ENCODE measurements at places on chromosomes 13 and 19. TPM values are rescaled to one million over a fixed set of nuclear protein-coding genes. Genes with fewer than 3 reads are reported as not detected.

The HTR2A gene
- total RNA-seq: not detected

The PRX gene
- 1.2 TPM for total RNA-seq

The NLRP9 gene
- total RNA-seq: not detected

The AZU1 gene
- 0.41 TPM for total RNA-seq

The LILRB4 gene
- not detected for total RNA-seq

The C19orf85 gene
- not detected for total RNA-seq

The APOC1 gene
- total RNA-seq: 145 TPM

The ZNF568 gene
- 7.0 TPM for total RNA-seq

The ZSCAN4 gene
- not detected for total RNA-seq

The SEMA6B gene
- 1.7 TPM for total RNA-seq

The ZNF709 gene
- total RNA-seq: 3.6 TPM

The ILF3 gene
- 297 TPM for total RNA-seq

The SSBP4 gene
- total RNA-seq: 99.0 TPM

The TMEM147 gene
- total RNA-seq: 104 TPM

The CGB8 gene
- 9.4 TPM for total RNA-seq

The CGB1 gene
- total RNA-seq: not detected

The SCAF1 gene
- total RNA-seq: 78.1 TPM

The ATP8B3 gene
- 0.48 TPM for total RNA-seq

The ZSWIM9 gene
- total RNA-seq: 6.7 TPM

The RNASEH2A gene
- 37.2 TPM for total RNA-seq

The PSG2 gene
- total RNA-seq: not detected

The STK11 gene
- 59.9 TPM for total RNA-seq

The NLRP7 gene
- 0.98 TPM for total RNA-seq

The TTC9B gene
- 0.48 TPM for total RNA-seq

The GIPC3 gene
- not detected for total RNA-seq

The ATP1A3 gene
- 5.6 TPM for total RNA-seq

The VSTM2B gene
- total RNA-seq: not detected

The C1QTNF9B gene
- total RNA-seq: not detected

The FGF14 gene
- 4.2 TPM for total RNA-seq

The PGLYRP2 gene
- not detected for total RNA-seq

The PRR12 gene
- total RNA-seq: 32.0 TPM

The CGB3 gene
- 6.1 TPM for total RNA-seq

The FPR2 gene
- total RNA-seq: not detected

The TJP3 gene
- 20.0 TPM for total RNA-seq

The PNMA8C gene
- 0.10 TPM for total RNA-seq

The C19orf73 gene
- 2.6 TPM for total RNA-seq

The PSG11 gene
- total RNA-seq: not detected

The KCNN4 gene
- 7.7 TPM for total RNA-seq

The CYP4F8 gene
- total RNA-seq: not detected

The SIGLEC8 gene
- not detected for total RNA-seq

The LILRB5 gene
- not detected for total RNA-seq

The C19orf67 gene
- total RNA-seq: not detected

The SIAH3 gene
- 0.53 TPM for total RNA-seq

The SHC2 gene
- 40.5 TPM for total RNA-seq

The CD70 gene
- total RNA-seq: 0.74 TPM

The ISYNA1 gene
- total RNA-seq: 303 TPM

The POP4 gene
- 51.3 TPM for total RNA-seq

The GNG7 gene
- 12.2 TPM for total RNA-seq

The PLA2G4C gene
- total RNA-seq: 3.2 TPM

The CRTC1 gene
- total RNA-seq: 20.2 TPM

Measured in type B pancreatic cell (in vitro differentiated cells).